ENCODE measurements at places on chromosomes 1 and 21.
A peak's percentile ranks its signal among the peaks of the same experiment; 100 is the strongest.

GRCh38 chr1:88891318-88891950 is at the start of gene GTF2B:
Gene GTF2B (minus strand): TSS chr1:88891567. CDS start chr1:88891499, 68 bp downstream.
- peak; percentile 67 for DNase-seq

DNA sequence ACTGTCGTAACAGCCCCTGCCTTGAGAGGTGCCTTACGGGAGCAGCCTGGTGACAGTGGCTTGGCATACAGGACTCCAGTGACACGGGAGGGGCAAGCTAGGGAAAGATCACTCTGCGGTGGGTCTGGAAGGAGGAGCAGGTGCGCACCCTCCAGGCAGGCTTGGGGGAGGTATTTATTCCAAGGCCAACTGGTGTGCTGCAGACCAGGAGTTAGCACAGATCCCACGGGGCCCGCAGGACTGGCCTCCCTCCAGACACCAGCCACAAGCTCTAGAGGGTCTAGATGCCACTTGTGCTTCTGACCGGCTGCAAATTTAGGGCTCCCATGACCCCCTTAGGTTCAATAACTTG is 22.1 kb downstream of the PSEN2 start:
- no peak for DNase-seq

GRCh38 chr1:218217040-218217439 is 68.1 kb upstream of the RRP15 start:
- DNase-seq: no peak

- no peak for DNase-seq
These were observed 325.6 kb downstream of the NEGR1 start for GRCh38 chr1:71956613-71957285.

DNA sequence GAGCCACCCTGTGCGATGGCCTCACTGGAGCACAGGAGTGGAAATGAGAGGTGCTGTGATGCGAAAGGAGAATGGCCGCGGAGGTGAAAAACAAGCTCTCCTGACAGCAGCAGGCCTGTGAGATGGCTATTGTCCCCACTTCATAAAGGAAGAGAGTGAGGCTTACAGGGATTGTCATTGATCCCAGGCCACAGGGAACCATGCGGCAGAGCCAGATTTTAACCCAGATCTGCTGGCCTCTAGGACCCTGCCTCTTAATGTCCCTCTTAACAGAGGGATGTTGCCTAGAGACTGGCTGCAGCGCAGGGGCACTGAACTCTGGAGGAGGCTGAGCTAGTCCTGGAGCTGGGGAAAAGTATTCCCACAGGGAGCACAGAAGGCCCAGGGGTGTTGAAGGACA is 3.1 kb upstream of the SYTL1 start:
- no peak for DNase-seq
